Endothelial cell of umbilical vein (primary cell): ENCODE measurements at places on chromosomes 3 and 15.

- DNase-seq: no peak
These were observed 93.0 kb downstream of the SMAD3 start for GRCh38 chr15:67158367-67158766.

DNA sequence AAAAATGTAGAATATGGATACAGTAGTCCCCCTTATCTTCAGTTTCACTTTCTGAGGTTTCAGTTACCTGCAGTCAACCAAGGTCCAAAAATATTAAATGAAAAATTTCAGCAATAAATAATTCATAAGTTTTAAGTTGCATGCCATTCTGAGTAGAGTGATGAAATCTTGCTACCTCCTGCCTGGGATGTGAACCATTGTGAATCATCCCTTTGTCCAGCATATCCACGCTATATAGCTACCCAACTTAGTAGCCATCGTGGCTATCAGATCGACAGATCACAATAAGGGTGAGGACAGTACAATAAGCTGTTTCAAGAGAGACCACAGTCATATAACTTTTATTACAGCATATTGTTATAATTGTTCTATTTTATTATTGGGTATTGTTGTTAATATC lies 1.2 kb upstream of the LARS2 start:
- DNase-seq: no peak

GRCh38 chr15:73935547-73935946 lies 9.3 kb downstream of the LOXL1 start:
- DNase-seq: no peak

GRCh38 chr3:45626096-45626887 lies 31.7 kb downstream of the LIMD1 start:
- DNase-seq: no peak
